NB4 (cell line): ENCODE measurements at places on chromosomes 1 and 21.

GRCh38 chr1:112954945-112955772 lies 837 bp downstream of the SLC16A1 start:
- peak; percentile 85 for DNase-seq

DNA sequence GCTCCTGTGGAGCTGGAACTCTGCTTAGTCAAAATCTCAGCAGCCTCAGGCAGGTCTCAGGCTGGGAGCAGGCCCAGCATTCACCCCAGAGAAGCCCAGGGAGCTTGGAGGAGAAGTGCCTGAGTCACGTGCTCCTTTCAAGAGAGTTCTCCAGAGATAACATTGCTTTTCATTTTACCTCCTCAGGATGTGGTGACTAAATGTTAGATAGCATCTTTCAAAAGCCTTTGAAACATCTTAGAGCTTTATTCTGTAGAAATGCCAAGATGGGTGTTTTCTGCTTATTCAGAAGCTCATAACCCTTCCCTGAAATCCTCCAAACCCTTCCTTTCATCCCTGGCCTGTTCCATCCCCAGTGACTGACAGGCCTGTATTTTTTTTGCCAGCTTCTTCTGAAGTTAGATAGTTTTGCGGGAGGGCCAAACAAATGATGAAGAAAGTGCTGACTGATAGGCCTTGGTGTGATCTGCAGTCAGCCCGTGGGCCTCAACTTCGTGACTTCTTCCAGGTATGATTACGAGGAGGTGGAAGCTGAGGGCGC lies 58.0 kb downstream of the PGM1 start:
- DNase-seq, result no peak

GRCh38 chr1:39047374-39048229 lies 21.5 kb downstream of the NDUFS5 start:
- DNase-seq, result peak; percentile 53

GRCh38 chr1:232308616-232309015 lies 321.3 kb downstream of the SIPA1L2 start:
- DNase-seq, result no peak

DNA sequence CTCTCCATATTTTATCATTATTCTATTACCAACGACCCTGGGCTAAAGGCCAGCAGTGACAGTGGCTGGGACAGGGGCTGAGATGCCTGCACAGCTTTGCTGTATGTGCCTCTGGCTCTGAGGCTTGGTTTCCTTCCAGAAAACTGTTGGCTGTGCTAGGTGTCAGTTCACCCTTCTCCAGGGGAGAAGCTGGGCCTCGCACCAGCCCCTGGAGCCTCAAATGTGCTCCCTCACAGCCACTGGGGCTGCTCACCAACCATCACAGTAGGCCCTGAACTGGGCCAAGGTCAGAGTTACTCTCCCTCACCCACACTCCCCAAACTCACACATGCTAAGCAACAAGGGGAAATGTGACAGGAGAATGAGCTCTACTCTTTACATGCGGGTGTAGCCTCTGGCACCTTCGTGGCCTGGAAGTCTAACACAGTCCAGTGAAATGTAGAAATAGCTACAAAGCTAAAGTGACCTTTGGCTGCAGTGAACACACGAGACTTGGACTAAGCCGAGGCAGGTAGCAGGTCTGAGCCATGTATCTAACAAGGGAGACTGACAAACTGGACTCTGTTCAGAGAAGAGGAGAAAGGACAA lies 4.7 kb upstream of the CD160 start:
- no peak for DNase-seq

DNA sequence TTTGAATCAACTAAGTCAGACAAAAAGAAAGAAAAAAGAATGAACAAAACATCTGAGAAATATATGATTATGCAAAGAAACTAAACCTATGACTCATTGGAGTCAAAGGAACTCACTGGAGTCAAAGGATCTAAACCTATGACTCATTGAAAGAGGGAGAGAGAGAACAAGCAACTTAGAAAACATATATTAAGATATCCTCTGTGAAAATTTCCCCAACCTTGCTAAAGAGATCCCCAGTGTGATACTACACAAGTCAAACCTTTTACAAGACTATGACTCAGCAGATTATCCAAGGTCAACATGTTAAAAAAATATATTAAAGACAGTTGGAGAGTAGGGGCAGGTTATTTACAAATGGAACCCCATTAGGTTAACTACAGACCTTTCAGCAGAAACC lies 1538.3 kb downstream of the NCAM2 start:
- DNase-seq, result peak; percentile 74

GRCh38 chr1:3625151-3625907 lies 514 bp downstream of the TPRG1L start:
- peak; percentile 30 for DNase-seq

GRCh38 chr1:200207711-200208126 lies 180.2 kb downstream of the NR5A2 start:
- peak; percentile 89 for DNase-seq

DNA sequence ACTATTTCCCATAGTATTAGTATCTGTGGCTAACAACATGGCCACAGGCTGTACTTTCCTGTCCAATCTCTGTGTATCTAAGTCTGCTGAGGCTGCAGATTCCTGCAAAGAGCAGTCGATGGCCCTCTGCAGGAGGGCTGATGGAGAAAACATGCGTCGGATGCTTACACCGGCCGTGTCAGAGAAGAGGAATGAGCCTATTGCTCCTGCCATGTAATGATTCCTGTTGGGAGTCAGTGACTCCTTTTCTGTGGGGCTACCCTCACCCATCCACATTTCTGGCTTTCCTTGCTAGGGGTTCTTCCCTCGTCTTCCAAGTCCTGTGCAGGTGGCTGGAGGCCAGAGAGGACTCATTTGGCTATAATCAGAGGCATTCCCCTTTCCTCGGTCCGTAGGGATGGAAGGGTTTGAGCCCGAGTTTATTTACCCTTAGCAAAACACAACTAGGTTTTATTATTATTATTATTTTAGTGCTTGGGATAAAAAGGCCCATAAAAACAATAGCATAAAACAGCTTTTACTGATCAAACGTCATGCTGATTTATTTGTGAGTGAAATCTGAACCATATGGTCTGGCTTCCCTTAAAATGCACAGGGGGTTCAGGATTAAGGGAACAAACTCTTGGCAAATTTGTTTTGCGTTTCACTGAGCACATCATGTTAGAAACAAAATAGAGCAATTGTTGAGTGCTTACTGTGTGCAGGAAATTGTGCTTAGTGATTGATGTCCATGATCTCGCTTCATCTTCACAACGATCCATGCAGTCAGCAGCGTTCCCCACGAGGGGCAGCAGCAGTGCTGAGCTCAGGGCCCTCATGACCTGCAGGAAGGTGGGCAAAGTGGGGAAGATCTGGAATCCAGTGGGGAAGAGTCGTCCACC lies 70.8 kb downstream of the KIF26B start:
- no peak for DNase-seq

- peak; percentile 55 for DNase-seq
Measured at GRCh38 chr1:244209955-244210354, 158.9 kb downstream of the ZBTB18 start.

DNA sequence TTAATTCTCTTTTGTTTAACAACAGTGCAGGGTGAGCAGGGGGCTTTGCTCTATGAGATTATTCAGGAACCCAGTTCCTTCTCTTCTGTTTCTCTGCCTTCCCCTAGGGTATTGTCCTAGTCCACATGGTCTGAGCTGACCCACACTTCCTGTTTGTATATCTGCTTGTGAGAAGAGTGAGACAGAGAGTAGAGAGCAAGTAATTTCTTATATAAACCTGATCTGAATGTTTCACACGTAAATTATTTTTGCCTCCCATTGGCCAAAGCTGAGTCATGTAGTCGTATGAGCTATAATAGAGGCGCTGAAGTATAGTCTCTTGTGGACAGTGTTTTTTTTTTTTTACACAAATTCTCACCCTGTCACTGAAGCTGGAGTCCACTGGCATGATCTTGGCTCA lies 134.2 kb upstream of the SERTAD4 start:
- peak; percentile 19 for DNase-seq

- no peak for DNase-seq
Measured at GRCh38 chr1:232901255-232901654, 49.2 kb upstream of the NTPCR start.

DNA sequence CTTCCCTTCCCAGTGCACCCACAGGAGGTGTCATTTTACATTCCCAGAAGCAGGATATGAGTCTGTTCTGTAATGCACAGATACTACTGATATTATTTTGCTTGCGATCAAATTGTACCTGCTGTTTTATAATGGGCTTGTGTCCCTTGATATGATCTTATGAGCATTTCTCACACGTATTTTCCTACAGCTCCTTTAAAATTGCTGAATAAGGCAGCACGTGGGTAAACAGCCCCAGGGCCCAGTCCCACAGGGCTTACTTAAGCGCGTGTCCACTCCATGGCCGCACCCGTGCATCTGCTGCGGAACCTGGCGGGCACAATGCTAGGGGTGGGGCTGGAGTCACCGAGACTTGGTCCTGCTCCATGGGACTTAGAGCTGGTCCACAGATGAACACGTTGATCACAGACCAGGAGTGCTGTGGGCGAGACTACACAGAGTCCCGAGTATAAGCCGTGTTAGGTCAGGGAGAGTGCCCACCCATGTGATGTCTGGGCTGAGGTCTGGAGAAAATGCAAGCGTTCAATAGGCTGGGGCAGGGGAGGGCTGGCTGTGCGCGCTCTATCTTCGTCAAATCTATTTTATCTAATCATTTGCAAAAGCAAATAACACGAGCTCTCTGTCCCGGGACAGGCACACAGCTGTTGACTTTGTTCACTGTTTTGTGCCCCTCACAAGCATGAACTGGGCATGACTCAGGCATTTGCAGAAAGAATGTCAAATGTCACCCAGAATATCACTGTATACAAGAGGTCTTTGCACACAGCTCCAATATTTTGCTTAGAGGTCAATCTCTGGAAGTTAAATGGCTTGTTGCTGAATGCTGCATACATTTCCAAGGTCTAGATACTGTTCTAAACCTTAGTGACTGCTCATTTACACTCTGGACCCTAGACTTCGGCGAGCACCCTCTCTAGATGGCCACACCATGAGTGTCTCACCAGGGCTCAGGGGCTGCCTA lies 119.3 kb downstream of the CRYAA start:
- no peak for DNase-seq

- DNase-seq, result no peak
Measured at GRCh38 chr1:181413836-181414235, 69.5 kb upstream of the CACNA1E start.

DNA sequence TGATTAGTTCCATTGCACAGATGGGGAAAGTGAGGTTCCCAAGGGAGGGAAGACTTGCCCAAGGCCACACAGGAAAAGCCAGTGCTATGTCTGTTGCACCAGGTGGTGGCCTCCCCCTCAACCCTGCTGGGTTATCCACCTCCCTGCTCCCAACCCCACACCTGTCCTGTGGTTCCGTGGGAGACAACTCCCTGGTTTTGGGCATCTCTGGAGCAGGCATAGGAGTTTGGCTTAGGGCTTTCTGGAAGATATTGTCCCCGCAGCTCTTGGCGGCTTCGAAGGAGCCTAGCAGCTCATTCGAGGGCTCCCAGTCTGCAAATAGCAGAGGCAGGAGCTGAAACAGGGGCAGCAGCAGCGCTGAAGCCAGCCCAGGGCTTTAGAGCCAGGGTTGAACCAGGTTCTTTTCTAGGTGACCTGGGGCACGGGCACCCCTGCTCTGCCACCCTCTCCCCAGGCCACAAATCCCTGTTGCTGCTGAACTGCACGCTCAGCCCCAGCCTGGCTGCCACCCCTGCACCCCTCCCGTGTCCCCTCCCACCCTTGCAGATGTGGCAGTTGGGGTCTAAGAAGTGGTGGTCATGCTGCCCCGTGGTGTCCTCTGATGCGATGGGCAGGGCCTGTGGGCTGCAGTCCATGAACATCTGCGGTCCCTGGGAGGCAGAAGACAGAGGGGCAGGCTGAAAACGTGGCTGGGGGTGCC lies 22.1 kb downstream of the SPOCD1 start:
- DNase-seq, result no peak

GRCh38 chr1:119606394-119606793 lies 41.7 kb downstream of the ZNF697 start:
- DNase-seq, result no peak

GRCh38 chr21:44496564-44497550 lies 41.5 kb downstream of the LRRC3 start:
- DNase-seq, result no peak

GRCh38 chr1:234918181-234918841 lies 210.3 kb downstream of the TOMM20 start:
- no peak for DNase-seq
